ENCODE measurements at places on chromosomes 4 and X.

DNA sequence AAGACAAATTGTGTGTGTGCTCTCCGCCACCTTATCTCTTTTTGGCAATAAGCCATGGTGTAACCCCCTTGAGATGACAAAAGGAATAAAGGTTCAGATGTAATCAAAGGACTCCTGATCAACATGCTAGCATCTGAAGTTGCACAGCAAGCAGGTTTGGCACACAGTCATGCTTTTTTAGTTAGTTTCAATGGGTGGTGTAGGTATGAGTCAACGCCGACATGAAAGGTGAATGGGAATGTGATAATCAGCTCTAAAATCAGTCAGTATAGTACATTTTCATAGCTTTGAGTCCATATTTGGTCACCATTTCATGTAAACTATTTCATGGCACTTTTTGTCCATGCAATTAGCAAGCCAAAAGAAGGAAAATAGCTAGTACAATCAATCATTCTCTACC is 50.4 kb upstream of the ETNPPL start:
- DNase-seq = no peak

DNA sequence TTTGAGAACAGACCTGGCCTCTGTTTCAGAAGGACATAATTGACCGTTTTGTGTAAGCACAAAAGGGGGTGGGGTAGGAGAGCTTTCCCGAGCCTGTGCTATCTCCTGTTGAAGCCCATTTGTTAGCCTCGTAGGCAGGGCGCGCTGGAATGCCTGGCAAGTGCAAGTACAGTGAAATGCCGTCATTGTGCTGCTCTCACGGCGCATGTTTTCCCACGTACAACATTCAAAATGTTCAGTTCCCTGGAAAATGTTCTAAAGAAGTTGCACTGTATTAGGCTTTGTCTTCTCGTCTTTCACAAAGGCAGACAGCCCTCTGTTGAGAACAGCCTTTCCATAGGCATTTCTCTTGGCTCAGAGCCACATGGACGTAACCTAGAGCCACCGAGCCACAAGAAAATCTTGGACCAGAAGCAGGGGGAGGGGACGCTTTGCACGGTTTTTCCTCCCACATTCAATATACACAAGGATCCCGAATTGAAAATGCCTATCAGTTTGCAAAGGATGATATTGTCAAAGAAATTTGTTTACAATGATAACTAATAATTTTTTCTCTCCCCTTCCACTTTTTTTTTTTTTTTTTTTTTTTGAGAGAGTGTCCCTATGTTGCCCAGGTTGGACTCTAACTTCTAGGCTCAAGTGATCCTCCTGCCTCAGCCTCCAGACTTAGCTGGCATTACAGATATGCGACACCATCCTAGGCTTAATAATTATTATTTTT is 54.6 kb upstream of the RAPGEF2 start:
- DNase-seq = no peak

- DNase-seq = no peak
Measured at GRCh38 chr4:88803600-88804096, 106.0 kb upstream of the NAP1L5 start.

DNA sequence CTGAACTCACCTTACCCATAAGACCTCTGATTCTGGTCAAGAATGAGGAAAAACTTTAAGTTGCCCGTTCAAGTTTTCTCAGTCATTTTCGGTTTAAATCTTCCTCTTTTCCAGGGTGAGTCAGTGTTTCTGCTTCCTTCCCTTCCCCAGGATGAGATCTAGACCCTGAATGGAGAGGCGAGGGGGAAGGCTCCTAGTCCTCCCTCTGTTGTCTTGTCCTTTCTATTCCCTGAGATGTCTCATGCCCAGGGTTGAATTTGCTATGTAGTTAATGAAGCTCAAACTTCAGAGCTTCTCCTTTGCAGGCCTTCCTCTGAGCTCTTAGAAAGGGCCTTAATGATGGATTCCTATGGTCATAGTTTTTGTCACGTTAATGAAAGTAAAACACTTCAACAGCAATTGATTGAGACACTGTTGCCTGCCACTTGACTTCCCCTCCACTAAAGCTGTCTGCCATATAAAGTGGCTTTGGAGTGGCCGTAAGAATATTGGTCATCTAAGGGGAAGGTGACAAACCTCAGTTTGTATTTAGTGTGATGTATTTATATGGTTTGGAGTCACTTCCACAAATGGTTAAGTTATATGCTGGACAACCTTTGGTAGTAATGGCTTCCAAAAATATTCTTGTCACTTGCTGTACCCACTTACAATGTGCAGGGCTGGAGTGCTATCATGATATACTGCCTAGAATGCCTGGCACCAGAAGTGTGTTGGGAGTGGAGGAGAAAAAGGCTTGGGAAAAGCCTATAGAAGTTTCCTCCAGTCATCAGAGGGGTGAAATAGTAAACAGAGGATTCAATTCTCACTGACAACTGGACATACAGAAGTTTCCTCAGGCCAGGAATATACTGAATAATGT is 24.3 kb upstream of the GPRIN3 start:
- DNase-seq = no peak

- no peak for DNase-seq
Measured at GRCh38 chrX:131305926-131306325, 16.8 kb upstream of the IGSF1 start.

DNA sequence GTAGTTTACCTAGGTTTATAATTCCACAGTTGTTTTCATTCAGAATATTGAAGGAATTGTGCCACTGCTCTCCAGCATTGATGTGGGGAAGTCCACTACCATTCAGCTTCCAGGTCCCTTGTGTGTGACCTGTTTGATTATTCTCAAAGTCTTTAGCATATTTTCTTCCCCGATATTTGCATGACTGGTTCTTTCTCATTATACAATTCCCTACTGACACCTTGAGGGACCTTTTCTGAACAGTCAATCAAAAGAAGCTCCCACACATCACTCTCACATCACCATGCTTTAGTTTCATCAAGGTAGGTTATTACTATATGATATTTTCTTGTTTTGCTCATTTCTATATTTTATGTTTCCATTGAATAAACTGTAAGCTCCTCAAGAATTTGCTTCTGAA is 44.1 kb downstream of the SLC39A8 start:
- no peak for DNase-seq

- DNase-seq = no peak
Measured at GRCh38 chr4:96154676-96155075, 314.8 kb downstream of the PDHA2 start.

- no peak for DNase-seq
Measured at GRCh38 chrX:150513544-150513943, 54.9 kb upstream of the MTM1 start.

GRCh38 chrX:16124201-16124600 is 836 bp downstream of the GRPR start:
- DNase-seq = no peak

- no peak for DNase-seq
Measured at GRCh38 chr4:116180157-116180601, 905.2 kb downstream of the TRAM1L1 start.

DNA sequence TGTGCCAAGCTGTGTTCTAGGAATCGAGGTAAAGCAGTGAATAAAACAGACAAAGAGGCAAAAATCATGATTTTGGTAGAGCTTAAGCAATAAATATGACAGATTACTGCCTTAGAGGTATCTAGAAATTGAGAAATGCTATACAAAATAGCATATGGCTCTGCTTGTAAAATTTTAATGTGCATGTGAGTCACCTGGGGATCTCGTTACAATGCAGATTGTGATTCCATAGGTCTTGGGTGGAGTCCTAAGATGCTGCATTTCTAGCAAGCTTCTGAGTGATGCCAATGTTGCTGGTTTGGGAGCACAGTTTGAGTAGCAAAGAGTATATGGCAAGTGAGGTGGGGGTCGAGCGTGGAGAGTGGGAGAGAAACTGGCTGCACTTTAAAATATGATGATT is 697.3 kb upstream of the MAGEB2 start:
- DNase-seq = no peak

DNA sequence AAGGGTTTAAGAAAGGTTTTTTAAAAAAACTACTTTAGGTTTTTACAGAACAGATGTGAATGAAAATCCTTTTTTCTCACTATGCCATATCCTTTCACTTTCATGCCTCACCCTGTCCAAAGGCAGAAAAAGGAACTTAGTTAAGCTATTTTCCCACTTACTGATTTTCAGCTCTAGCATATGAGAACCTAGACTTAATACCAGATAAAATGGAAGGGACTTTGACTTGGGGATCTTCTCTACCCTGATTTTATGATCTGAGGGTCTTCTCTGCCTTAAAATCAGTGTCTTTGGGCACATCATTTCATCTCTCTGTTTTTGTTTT is 42.4 kb downstream of the FNIP2 start:
- DNase-seq = no peak

GRCh38 chr4:110629780-110630687 is 7.2 kb upstream of the PITX2 start:
- no peak for DNase-seq

- no peak for DNase-seq
Measured at GRCh38 chr4:107760281-107760947, 40.4 kb upstream of the PAPSS1 start.

GRCh38 chr4:110704748-110705439 is 82.0 kb upstream of the PITX2 start:
- DNase-seq = no peak

DNA sequence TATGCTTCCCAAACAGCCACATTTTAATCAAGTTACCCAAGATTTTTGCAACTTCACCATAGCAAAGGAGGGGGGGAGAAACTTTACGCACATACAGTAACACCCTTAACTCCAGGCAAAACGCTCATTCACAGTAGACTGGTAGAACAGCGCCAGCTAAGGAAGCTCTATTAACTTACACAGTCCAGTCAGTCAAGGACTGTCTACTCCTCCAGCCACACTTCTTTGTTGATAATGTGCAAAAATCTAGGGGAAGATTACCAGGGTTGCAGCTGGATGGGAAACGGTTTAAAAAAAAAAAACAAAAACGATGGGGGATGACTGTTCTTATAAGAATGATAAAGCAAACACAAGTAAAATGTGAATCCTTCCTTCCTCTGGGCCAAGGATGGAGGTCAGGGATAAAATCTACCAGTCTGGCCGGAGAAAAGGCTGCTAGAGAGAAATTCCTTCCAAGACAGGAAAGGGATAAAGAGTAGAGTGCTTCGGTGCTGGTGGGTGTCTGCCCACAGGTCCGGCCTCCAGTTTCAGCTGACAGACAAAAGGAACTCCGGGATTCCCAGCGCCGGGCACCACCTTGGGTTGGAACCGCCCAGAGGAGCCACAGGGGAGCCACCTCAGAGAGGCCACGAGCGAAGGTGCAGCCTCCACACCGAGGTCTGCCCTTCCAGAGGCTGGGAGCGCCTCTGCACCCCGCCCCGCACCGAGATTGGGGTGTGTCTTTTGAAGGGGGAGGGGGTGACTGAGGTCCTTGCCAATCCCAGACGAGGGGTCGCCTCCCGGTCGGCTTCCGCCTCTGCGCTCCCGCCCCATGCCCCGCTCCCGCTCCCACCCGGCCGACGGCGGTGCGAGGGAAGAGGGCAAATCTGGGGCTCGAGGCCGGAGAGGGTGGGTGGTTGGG is 811 bp downstream of the ANKRD50 start:
- no peak for DNase-seq
